Tongue (tissue), 3 donors: ENCODE measurements at places on chromosomes 7 and 10.

DNA sequence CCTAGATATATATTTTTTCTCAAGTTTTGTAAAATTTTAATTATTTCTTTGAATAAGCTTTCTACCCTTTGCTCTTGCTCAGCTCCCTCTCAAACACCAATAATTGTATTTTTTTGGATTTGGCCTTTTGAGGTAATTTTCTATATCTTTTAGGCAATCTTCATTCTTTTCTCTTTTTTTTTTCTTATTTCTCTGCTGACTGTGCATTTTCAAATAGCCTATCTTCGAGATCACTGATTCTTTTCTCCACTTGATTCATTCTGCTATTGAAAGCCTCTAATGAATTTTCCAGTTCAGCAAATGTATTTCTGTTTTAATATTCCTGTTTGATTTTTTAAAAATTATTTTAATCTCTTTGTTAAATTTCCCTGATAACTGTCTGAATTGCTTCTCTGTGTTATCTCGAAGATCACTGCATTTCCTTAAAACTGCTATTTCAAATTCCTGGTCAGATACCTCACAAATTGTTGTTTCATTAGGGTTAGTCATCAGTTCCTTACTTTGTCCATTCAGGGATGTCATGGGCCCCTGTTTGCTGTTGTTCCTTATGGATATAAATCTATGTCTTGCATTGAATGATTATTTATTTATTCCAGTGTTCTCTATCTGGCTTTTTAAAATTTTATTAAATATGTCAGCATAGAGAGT, 100.1 kb upstream of the UNC5B start:
- no peak for DNase-seq

GRCh38 chr7:87445897-87446296, 29.6 kb downstream of the ABCB4 start:
- DNase-seq, result no peak

DNA sequence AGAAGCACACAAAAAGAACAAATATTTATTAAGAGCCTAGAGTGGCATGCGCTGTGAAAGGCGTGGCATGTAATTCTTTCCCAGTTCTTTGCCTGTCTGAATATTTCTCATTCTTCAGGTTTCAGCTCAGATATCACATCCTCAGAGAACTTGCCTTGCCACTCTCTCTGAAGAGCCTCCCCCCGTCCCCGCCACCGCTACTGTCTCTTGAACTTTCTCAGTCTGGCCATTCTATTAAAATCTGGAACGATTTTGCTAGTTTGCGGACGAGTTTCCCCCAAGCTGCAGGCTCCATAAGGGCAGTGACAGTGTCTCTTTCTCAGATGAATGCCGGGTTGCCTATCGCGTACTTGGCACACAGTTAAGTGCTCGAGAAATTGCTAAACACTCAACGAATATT, 787 bp upstream of the PLEKHA1 start:
- DNase-seq, result peak; percentile 60

GRCh38 chr7:36639826-36640225, 84.5 kb downstream of the AOAH start:
- no peak for DNase-seq

DNA sequence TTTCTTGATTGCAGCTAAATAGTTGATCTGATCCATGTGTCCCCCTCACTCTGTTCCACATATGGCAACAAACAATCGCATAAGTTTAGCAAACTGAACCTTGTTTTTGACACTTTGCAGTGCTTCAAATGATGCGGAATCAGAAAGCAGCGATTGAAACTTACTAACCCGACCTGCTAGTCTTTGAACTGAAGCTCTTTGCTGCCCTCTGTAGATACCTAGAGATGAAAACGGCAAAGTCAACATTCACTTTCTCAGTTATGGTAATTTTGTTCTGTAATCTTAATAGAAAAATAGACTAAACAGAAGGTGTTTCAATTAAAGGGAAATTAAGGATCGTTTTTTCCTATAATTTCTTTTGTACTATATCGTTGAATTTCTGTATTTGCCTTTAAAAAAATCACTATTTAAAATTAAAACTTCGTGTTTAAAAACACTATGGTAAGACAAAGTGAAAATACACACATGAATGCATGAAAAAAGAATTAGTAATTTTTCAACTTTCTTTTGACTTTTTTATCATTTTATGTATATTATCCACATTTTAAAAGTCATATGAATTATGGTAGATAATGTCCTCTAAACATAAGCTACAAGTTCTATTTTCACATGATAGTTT, 276.5 kb downstream of the MAGI2 start:
- peak; percentile 71 for DNase-seq

DNA sequence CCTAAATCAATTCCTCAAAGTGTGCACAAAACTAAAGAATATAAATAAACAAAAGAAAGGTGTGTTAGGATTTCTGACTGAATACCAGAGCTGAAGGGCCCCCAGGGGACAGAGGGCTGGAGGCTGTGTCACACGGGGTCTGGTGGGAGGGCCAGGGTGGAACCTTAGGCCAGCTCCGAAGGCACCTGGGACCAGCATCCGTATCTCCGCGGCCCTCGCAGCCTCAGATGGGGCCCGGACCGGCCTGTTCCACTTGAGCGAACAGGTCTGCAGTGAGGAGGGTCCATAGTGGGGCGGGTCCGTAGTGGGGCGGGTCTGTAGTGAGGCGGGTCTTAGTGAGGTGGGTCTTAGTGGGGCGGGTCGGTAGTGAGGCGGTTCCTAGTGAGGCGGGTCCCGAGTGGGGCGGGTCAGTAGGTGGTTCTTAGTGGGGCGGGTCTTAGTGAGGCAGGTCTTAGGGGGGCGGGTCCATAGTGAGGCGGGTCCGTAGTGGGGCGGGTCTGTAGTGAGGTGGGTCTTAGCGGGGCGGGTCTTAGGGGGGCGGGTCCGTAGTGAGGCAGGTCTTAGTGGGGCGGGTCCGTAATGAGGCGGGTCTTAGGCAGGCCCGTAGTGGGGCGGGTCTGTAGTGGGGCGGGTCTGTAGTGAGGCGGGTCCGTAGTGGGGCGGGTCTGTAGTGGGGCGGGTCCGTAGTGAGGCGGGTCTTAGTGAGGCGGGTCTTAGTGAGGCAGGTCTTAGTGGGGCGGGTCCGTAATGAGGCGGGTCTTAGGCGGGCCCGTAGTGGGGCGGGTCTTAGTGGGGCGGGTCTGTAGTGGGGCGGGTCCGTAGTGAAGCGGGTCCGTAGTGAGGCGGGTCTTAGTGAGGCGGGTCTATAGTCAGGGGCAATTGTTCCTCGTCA, 15.1 kb downstream of the GPR146 start:
- peak; percentile 82 for DNase-seq

DNA sequence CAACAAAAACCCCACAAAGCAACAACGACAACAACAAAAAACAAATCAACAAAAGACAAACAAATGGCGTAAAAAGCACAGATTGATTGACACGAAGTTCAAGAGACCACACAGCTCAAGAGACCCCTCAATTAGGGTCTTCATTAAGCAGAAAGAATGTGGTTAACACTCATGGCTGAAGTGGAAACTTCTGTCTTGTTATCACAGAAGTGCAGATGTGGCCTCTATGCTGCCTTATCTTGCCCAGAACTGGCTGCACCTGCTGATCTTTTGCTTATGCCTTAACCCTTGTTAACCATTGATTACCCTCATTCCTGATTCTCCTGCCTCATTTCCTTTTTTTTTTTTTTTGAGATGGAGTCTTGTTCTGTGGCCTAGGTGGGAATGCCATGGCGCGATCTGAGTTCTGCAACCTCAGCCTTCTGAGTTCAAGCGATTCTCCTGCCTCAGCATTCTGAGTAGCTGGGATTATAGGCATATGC, 3.5 kb upstream of the DAGLB start:
- no peak for DNase-seq

- no peak for DNase-seq
Observed at GRCh38 chr7:92056286-92056685, 78.0 kb downstream of the CYP51A1 start.

- DNase-seq, result no peak
Observed at GRCh38 chr10:61541960-61542359, 88.8 kb upstream of the TMEM26 start.

DNA sequence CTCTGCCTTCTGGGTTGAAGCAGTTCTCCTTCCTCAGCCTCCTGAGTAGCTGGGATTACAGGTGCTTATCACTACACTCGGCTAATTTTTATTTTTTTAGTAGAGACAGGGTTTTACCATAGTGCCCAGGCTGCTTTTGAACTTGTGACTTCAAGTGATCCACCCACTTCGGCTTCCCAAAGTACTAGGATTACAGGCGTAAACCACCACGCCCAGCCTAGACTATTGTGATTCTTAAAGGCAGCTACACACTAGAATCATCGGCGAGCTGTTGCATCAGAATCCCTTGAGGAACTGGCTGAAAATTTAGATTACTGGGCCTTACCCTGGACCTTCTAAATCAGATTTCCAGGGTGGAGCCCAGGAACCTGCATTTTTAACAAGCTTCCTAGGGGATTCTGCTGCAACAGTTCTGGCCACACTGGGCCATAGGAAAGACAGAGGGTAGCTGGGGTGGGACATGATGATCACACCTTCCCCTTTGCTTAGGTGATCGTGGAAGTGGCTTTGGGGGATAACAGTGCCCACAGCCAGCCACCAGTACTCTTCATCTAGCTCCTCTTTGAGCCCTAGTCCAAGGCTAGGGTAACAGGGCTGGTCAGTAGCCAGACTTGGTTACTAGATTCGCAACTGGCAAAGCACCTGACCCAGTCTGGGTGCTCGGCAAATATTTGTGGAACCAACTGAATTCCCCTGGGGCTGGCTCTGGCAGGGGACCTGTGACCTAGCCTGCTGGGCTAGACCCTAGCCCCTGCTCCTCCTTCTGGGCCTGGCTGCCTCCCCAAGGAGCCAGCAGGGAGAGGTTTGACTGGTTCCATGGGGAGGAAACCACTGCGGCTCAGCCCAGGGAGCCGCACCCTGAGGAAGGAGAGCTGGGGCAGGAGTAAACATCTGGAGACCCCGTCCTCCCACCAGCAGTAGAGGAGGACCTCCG, 67.1 kb upstream of the DUSP5 start:
- DNase-seq, result no peak

DNA sequence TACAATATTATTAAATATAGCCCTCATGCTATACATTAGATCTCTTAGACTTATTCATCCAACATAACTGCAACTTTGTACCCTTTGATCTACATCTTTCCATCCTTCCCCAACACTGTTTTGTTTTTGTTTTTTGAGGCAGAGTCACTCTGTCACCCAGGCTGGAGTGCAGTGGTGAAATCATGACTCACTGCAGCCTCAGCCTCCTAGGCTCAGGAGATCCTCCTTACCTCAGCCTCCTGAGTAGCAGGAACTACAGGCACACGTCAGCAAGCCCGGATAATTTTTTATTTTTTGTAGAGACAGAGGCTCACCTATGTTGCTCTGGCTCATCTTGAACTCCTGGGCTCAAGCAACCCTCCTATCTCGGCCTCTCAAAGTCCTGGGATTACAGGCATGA, 53.3 kb downstream of the NT5C2 start:
- DNase-seq, result no peak

- DNase-seq, result no peak
Observed at GRCh38 chr7:12146813-12147212, 64.3 kb upstream of the TMEM106B start.

GRCh38 chr7:105829681-105830322, 46.6 kb downstream of the ATXN7L1 start:
- DNase-seq, result no peak

- no peak for DNase-seq
Observed at GRCh38 chr7:92709150-92709549, 119.0 kb upstream of the FAM133B start.

- peak; percentile 26 for DNase-seq
Observed at GRCh38 chr7:117874191-117874700, 1.0 kb upstream of the CTTNBP2 start.

- no peak for DNase-seq
Observed at GRCh38 chr10:78829565-78829964, 239.2 kb upstream of the ZMIZ1 start.

DNA sequence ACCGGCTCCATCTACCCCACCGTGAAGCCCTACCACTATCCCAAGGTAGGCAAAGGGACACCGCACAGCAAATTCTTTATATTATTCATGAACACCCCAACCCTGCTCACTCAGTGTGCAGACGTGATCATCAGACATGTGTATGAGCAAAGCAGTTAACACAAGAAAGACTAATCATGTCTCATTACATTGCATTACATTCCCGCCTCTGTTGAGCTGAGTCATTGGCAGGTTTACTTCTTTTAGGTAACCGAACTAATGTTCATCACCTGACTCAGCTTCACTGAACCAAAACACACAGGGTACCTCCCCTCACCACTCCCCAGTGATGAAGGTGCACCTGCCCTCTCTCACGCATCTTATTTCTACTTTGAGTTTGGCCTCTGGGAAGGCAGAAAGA, 233.4 kb downstream of the PAXIP1 start:
- no peak for DNase-seq

GRCh38 chr10:46520941-46521340, 35.5 kb downstream of the GPRIN2 start:
- DNase-seq, result peak; percentile 88

DNA sequence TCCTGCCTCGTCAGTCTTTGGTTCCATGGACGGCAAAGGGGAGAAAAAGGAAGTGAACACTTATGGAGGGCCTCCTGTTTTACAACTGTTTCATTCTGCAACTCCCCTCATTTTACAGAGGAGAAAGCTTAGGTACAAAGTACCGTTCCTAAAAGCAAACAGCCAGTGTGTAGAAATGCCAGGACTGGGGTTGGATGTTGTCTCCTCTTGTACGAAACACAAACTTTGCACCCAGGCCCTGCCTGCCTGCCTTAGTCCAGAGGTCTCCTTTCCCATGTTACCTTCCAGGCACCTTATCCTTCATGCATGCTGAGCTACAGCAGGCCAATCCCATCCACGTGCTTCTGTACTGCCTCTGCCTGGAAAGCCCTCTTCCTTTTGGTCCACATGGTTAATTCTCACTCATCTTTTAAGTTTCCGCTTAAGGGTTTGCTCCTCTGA, 86.0 kb downstream of the ICA1 start:
- DNase-seq, result no peak

DNA sequence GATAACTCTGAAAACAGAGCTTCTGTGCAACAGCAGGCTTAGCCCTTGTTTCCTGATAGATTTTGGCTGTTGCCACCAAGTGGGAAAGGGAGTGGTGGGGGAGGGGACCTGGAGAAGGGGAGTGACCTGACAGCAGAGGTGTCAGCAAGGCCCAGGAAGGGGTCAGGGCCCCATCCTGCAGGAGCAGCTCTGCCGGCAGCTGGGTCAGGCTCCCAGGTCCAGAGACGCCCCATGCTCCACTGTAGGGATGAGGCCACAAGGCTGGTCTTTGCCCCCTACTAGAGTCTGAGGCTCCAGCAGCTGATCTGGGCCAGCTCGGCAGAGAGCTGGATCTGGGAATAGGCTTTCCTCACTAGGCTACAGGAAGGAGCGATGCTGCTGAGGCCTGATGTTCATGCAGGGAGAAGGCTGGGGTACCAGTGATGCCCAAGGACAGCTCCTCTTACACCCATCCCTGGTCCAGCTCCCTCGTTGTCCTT, 44.0 kb upstream of the ZMIZ1 start:
- no peak for DNase-seq
